Activated CD8-positive, alpha-beta T cell treated with anti-CD3 and anti-CD28 coated beads for 36 hours (primary cell): ENCODE measurements at places on chromosomes 5 and 9. TPM values are rescaled to one million over a fixed set of nuclear protein-coding genes. Genes with fewer than 3 reads are reported as not detected.

DNA sequence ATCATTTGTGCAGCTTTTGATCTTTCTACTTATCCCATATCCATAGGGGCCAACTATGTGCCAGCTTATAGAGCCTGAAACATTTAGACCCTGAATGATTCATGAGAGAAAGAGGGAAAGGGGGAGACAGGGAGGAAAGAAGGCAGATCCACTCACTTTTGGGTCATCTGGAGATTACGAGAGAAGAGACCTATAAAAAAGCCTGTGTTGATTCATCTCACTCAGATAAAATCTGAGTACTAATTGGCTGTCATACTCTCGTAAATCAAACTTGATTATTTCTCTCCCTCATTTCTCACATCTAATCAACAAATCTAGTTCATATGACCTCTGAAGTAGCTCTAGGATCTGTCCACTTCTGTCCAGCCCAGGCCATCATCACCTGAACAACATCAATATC, 137.1 kb downstream of the ARL15 start:
- H3K27ac ChIP-seq, result no peak overlapping the region
- H3K27me3 ChIP-seq, result no peaks in the 10 kb centered on the region
- H3K4me1 ChIP-seq, result peaks cover 7% of the 10 kb centered on the region
- no peak overlapping the region for H3K4me3 ChIP-seq
- DNase-seq, result no peak

DNA sequence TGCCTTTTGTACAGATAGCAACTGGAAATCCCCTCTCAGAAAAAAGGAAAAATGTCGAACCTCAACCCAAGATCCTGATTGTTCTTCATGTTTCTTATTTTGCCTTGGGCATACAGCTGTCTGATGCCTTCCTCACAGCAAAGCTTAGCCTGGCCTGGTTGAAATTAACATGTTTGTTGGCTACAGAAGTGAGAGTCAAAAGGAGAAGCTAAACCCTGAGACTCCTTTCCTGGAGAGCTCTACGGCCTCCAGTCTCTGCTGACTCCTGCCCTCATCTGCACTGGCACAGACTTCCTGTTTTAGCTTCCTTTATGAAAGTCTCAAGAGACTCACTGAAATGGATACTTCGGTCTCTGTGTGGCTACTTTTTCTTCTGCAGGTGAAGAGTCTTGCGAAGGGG, 186.7 kb downstream of the PARP8 start:
- H3K4me1 ChIP-seq, result peaks cover 9% of the 10 kb centered on the region
- no peak overlapping the region for H3K4me3 ChIP-seq
- no peak overlapping the region for H3K27ac ChIP-seq
- H3K27me3 ChIP-seq, result no peaks in the 10 kb centered on the region
- H3K36me3 ChIP-seq, result no peaks in the 10 kb centered on the region

Gene SPAG8
- total RNA-seq, result 0.63 TPM

DNA sequence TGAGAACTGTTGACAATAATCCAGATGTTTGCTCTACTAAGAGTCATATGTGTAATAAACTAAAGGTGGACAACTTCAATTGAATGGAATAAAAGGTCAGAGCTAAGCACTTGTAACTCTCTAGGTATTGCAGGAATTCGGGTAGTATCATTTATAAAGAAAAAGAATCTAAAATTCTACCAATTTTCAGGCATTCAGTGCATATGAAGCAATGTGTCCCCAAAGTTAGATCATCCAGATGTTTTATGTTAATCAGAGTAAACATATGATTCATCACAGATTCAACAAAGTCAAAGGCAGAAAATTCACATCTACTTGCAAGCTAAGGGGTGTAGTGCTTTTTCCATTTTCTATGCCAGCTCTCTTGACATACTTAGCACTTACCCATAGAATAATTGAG, 477.1 kb downstream of the PDE4D start:
- no peak overlapping the region for H3K27ac ChIP-seq
- H3K4me3 ChIP-seq, result no peak overlapping the region
- no peak for DNase-seq
- no peaks in the 10 kb centered on the region for H3K4me1 ChIP-seq

GRCh38 chr5:51028394-51028793, 354.9 kb upstream of the ISL1 start:
- H3K4me1 ChIP-seq, result no peaks in the 10 kb centered on the region
- H3K27ac ChIP-seq, result no peak overlapping the region
- no peaks in the 10 kb centered on the region for H3K36me3 ChIP-seq
- DNase-seq, result no peak
- no peak overlapping the region for H3K4me3 ChIP-seq

Gene KIF20A
- 51.4 TPM for total RNA-seq

GRCh38 chr5:41856644-41857491, 13.4 kb downstream of the OXCT1 start:
- peak; percentile 58 for DNase-seq
- peaks cover 36% of the 10 kb centered on the region for H3K36me3 ChIP-seq
- peaks cover 25% of the 10 kb centered on the region for H3K4me1 ChIP-seq
- no peak overlapping the region for H3K4me3 ChIP-seq

DNA sequence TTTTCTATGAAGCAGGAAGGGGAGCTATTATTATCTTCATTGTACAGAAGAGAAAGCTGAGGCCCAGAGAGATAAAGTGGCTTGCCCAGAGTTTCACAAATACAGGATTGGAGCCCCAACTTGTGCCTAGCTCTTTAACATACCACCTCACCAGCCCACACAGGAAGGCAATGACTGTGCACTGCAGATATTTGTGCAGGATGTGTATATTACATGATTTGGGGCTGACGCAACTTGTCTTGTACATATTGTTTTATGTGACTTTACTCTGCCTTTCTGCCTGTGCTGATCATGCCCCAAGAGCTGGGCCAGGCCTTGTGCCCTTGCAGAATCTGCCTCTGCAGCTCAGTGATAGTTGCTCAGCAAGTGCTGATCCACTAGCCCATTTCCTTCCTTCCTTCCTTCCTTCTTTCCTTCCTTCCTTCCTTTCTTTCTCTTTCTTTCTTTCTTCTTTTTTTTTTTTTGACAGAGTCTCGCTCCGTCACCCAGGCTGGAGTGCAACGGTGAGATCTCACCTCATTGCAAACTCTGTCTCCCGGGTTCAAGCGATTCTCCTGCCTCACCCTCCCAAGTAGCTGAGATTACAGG, 106.6 kb upstream of the TBCA start:
- no peak overlapping the region for H3K4me3 ChIP-seq
- no peaks in the 10 kb centered on the region for H3K36me3 ChIP-seq
- DNase-seq, result peak; percentile 72
- peaks cover 20% of the 10 kb centered on the region for H3K27me3 ChIP-seq
- H3K4me1 ChIP-seq, result peaks cover 11% of the 10 kb centered on the region

- H3K27ac ChIP-seq, result peak overlapping the region; percentile 88
- H3K36me3 ChIP-seq, result no peaks in the 10 kb centered on the region
- H3K27me3 ChIP-seq, result peaks cover 6% of the 10 kb centered on the region
- peak; percentile 80 for DNase-seq
- H3K4me3 ChIP-seq, result peak overlapping the region; percentile 16
These were observed 81.9 kb downstream of the TNC start for GRCh38 chr9:115035841-115036612.

DNA sequence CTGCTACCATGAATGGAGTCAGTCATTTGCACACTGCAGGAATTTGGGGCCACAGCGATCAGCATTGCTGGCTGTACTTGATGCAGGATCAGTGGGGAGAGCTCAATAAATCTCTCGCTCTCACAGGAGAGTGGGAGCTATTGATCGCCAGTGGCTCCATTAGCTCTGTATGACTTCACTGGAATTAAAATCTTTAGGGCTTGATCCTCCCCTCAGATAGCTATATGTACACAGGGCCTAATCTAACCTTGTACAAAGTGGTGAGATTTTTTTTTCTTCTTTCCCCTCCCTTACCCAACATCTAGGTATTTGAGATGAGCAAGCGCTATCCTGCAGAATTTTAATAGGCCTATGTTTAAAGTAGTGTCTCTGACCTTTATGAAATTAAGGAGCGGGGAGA, 84.9 kb downstream of the IZUMO3 start:
- H3K4me1 ChIP-seq, result no peaks in the 10 kb centered on the region
- no peak overlapping the region for H3K4me3 ChIP-seq
- no peaks in the 10 kb centered on the region for H3K27me3 ChIP-seq
- DNase-seq, result no peak
- H3K27ac ChIP-seq, result no peak overlapping the region
